ENCODE measurements at places on chromosomes 1 and 21.

- DNase-seq = no peak
Measured at GRCh38 chr1:31799196-31799894, 16.5 kb downstream of the SPOCD1 start.

DNA sequence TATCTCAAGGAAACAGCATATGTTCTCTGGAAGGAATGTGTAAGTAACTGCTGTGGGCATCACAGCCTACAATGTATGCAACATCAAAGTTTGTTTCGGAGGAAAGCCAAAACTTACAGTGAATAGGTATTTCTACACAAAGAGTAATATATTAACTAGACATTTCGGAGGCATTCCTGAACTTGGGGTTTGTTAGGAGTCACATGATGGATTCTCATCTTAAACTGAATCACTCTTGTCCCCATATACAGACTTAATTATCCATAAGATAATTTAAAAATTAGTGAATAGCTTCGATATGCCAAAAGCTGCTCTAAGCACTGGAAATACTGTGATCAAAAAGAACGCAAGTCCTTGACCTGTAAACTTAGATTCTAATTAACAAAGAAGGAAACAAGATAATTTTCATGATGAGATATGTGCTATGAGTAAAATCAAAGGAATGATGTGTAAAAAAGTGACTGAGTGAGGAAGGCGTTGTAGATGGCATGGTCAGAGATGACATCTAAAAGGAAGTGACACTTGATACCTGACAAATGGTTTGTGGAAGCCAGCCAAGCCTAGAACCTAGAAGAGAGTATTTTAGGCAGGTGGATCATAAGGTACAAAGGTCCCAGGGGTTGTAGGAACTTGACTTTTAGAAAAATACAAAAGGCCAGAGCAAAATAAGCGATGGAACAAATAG, 273.1 kb downstream of the MRPL39 start:
- DNase-seq = no peak

DNA sequence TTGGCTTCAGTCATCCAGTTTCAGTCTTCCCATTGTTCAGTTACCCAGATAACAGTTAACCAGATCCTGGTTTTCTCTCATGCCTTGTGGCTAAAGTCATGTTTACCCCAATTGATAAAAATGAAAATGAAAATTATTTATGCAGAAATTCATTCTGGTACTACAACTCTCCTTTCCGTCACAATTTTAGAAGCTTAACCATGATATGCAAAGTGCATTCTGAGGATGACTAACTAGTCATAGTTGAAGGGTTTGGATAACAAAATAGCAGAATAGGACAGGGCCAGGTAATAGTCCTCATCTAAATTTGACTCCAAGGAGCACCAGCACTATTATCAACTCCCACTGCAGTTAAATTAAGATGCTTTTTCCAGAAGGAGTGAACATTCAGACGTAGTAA, 94.7 kb downstream of the NTMT2 start:
- DNase-seq = no peak

DNA sequence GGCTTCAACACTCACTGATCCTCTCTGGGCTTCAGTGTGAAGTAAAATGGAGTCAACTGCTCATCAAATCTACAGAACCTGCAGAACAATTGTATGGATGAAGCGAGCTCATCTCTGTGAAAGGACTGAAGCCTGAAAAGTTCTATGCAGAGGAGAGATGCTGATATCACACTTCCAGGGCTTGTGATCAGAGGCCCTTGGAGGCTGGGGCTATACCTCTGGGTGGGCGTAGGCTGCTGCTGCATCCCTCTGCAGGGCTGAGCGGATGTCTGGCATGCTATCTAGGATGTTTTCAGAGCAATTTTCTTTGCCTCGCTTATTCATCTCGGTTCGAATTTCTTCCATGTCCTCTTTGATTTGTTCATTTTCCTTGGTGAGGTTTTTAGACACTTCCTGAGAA, 17.6 kb downstream of the OLFML2B start:
- no peak for DNase-seq

GRCh38 chr1:46969014-46969619, 27.8 kb upstream of the CYP4A11 start:
- DNase-seq = peak; percentile 2

- no peak for DNase-seq
Measured at GRCh38 chr1:185474440-185475149, 157.6 kb upstream of the IVNS1ABP start.

DNA sequence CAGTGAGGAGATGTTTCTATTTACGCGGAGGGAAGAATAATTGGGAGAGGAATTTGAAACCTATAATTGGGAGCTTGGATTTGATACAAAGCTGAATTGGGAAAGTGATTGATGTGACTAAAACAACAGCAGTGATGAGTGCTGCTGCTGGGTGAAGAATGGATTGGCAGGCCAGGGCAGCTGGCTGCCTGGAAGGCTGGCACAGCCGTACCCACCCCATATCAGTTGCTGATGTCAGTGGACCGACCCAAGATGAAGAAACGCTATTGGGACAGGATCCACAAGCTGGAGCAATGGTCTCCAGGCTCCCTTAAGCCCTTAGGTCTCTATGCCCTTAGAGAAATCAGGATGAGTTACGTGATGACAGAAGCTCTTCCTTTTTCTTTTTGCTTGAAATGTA, 47.4 kb downstream of the GRIK1 start:
- DNase-seq = no peak

DNA sequence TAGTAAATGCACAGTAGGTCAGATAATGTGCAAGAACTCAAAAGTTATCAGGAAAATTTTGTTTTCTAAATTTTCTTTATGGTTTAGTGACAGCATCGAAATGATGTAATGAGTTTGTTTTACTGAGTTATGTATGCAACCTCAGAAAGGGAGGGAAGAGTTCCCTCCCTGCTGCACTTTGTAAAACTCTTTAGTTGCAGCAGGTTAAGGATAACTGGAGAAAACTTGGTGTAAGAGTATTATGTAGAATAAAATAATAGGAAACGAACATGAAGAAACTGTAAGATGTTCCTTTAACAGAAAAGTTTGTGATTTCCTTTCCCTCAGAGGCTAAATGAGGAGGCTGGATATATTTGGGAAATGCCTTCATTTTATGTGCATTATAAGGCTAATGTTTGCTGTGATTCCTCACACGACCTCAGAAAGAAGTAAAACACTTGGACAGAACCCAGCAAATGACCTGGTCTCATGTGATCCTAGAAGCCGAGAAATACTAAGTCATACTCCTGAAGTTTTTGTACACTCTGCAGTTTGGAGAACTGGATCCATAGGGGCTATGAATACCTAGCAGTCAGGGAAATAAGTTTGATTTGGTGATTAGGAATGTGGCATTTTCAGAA, 35.4 kb downstream of the ADGRL2 start:
- DNase-seq = no peak

DNA sequence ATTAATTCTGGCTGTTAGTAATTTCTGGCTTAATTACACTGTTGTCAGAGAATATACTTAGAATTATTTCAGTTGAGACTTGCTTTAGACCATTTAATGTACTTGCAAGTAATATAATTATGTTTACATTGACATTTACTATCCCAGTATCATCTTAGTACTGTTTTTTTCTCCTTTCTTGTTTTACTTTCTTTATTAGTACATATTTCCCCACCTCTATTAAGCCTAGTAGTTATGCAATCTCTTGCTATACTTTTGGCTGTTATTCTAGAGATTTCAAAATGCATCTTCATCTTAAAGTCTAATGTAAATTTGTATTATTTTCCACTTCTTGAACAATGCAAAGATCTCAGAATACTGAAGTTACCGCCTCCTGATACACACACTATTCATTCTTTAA, 24.4 kb downstream of the BRWD1 start:
- DNase-seq = no peak

- peak; percentile 26 for DNase-seq
Measured at GRCh38 chr1:23825762-23826522, 713 bp upstream of the HMGCL start.

DNA sequence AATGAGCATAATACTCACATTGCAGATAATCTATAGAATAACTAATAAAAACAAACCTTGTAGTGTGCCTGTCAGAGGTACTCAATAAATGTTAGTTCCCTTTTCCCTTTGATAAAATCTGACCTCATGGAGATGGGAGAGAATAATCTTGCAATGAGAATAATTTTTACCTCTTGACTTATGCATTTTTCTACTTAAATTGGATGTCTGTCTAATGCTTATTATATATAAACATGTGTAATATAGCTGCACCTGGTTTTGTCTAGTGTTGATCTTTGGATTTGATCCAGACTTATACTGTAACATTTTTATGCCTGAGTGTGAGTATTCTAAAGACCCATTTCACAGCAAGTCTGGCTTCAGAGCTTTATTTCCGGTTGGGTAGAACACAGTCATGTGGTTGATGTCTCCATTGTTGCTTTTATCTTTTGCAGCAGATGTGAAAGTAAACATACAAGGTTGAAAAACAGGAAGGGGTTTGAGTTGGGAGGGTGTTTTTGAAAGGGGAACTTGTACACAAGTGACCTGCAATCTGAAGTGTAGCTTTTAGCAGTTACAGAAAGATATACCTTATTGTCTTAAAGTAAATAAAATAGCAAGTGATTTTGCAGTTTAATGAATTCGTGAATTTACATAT, 12.4 kb downstream of the EPB41 start:
- peak; percentile 97 for DNase-seq

DNA sequence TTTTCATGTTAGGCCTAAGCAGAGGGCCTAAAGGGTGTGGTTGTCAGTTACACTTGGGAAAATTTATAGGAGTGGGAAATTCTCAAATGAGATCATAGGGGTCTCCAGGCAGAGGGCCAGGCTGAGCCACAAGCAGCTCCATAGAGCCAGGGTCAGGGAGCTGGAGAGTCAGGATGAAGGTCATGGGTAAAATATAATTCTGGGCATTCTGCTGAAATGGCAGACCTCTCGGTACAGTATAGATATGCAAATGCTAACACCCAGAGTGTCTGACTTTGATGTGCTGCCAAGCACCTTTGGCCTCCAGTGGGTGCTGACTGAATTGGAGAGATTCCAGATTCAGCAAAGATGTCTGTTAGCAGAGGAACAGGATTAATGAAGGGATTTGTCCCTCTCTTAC, 40.1 kb downstream of the DNM3 start:
- DNase-seq = no peak

GRCh38 chr1:76547916-76548315, 319.4 kb upstream of the ST6GALNAC5 start:
- DNase-seq = peak; percentile 29

- DNase-seq = no peak
Measured at GRCh38 chr1:182630586-182630985, 26.4 kb upstream of the RGS16 start.

GRCh38 chr1:151958959-151959358, 34.7 kb downstream of the S100A10 start:
- no peak for DNase-seq

DNA sequence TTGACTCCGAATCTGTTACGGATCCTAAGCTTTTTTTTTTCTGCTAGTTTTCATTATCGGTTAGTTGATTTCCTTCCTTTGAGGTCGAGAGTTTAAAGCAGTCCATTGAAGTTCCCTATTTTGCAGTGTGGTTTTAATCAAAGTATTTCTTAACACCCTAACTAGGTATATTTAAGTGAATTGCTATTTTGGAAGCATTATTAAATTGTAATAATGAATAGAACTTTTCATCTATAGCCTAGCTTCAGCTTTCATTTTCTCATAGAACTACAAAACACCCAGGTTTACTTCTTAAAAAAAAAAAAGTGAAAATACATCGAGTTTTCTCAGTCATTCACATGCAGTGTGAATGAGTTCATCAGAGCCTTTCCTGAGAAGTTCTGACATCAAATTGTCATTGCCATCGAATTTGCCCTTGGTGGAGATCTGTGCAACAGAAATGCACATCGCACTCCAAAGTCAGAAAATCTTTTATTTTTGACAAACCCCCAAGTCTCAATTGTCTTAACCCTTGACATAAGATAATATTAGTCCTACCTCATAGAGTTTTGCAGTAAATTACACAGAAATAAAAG, 1.1 kb upstream of the LBR start:
- DNase-seq = no peak

- no peak for DNase-seq
Measured at GRCh38 chr1:187041104-187041503, 212.4 kb downstream of the PLA2G4A start.

- peak; percentile 93 for DNase-seq
Measured at GRCh38 chr1:201703621-201704438, 125.1 kb upstream of the IPO9 start.

- no peak for DNase-seq
Measured at GRCh38 chr1:9314111-9314510, 21.4 kb downstream of the SPSB1 start.
